Dermis lymphatic vessel endothelial cell (primary cell): ENCODE measurements at places on chromosomes 4 and X. TPM values are rescaled to one million over a fixed set of nuclear protein-coding genes. Genes with fewer than 3 reads are reported as not detected.

TMSB15C gene
- total RNA-seq, result 3.9 and 8.5 TPM in 2 replicates

NPFFR2 gene
- total RNA-seq, result not detected in 2 replicates

CXCL8 gene
- total RNA-seq, result 3.7 and 69.8 TPM in 2 replicates

DIPK2B gene
- total RNA-seq, result 55.9 and 62.7 TPM in 2 replicates

GIMD1 gene
- total RNA-seq, result not detected in 2 replicates

DCHS2 gene
- total RNA-seq, result 0.26 and 5.6 TPM in 2 replicates

NEXMIF gene
- total RNA-seq, result under 0.01 TPM in 1 of 2 replicates, not detected in the other

SSX2B gene
- total RNA-seq, result not detected in 2 replicates

GAB1 gene
- total RNA-seq, result 15.7 and 31.6 TPM in 2 replicates

VCX2 gene
- not detected in 2 replicates for total RNA-seq

SPARCL1 gene
- total RNA-seq, result 0.87 and 1.5 TPM in 2 replicates

KIT gene
- 0.60 and 1.1 TPM in 2 replicates for total RNA-seq

EOLA1 gene
- 11.4 and 12.5 TPM in 2 replicates for total RNA-seq

IGSF1 gene
- total RNA-seq, result under 0.01 TPM in 1 of 2 replicates, not detected in the other

MGST2 gene
- 79.9 and 86.3 TPM in 2 replicates for total RNA-seq

PLAC1 gene
- not detected in 2 replicates for total RNA-seq

AKAP14 gene
- not detected in 2 replicates for total RNA-seq

F8A2 gene
- not detected in 2 replicates for total RNA-seq

PAGE5 gene
- total RNA-seq, result not detected in 2 replicates

MAGEA8 gene
- not detected in 2 replicates for total RNA-seq

ADH1A gene
- not detected in 2 replicates for total RNA-seq

ANXA3 gene
- 4.5 and 11.6 TPM in 2 replicates for total RNA-seq

TMPRSS11D gene
- total RNA-seq, result under 0.01 TPM in 2 replicates

SGMS2 gene
- 33.6 and 49.3 TPM in 2 replicates for total RNA-seq

MMRN1 gene
- total RNA-seq, result 3,210 and 5,564 TPM in 2 replicates

PPP4R3C gene
- total RNA-seq, result not detected in 2 replicates

RPL39 gene
- 2,796 and 2,994 TPM in 2 replicates for total RNA-seq

EGFL6 gene
- total RNA-seq, result not detected in 2 replicates
